ENCODE measurements at places on chromosomes 7 and 10.

DNA sequence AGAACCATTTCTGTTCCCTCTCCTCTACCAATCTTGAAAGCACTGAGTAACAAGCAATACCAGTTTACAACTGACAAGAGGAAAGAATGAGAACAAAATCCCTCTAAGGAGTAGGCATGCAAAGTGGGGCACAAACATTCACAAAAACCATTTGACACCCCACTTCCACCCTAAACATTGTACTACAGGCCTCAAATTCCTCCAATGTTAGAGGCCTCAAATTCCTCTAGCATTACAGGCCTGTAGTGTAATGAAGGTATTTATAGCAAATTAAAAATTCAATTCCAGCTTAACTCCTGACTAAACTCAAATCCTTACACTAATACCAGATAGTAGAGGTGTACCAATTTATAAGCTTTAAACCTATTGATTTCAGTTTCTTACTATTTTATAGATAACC is 85.4 kb downstream of the SIRT1 start:
- no peak for DNase-seq

GRCh38 chr10:21292763-21293517 is 232.5 kb downstream of the SKIDA1 start:
- DNase-seq, result peak; percentile 92

GRCh38 chr10:74792726-74793125 is 33.7 kb upstream of the KAT6B start:
- no peak for DNase-seq

DNA sequence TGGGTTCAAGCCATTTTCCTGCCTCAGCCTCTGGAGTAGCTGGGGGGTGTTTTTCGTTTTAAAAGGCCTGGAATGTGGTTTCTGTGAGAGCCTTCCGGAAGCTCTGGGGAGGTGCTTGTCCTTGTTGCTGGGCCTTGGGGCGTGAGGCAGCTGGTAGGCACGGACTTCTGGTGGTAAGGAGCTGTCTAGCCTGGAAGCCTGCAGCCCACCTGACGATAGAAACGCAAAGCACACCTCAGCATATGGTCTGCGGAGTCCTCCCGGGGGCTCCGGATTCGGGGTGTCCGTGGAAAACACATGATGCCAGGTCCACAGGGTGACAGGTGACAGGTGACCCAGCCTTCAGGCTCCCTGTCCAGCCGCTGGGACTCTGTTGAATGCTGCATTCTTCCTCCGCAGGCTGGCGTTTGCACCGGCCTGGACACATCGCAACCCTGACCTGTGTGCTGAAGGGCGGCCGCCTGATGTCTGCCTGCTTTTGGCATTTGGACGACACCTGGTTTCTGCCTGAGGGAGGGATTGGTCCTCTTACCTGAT is 37.3 kb downstream of the INPP5A start:
- peak; percentile 19 for DNase-seq

DNA sequence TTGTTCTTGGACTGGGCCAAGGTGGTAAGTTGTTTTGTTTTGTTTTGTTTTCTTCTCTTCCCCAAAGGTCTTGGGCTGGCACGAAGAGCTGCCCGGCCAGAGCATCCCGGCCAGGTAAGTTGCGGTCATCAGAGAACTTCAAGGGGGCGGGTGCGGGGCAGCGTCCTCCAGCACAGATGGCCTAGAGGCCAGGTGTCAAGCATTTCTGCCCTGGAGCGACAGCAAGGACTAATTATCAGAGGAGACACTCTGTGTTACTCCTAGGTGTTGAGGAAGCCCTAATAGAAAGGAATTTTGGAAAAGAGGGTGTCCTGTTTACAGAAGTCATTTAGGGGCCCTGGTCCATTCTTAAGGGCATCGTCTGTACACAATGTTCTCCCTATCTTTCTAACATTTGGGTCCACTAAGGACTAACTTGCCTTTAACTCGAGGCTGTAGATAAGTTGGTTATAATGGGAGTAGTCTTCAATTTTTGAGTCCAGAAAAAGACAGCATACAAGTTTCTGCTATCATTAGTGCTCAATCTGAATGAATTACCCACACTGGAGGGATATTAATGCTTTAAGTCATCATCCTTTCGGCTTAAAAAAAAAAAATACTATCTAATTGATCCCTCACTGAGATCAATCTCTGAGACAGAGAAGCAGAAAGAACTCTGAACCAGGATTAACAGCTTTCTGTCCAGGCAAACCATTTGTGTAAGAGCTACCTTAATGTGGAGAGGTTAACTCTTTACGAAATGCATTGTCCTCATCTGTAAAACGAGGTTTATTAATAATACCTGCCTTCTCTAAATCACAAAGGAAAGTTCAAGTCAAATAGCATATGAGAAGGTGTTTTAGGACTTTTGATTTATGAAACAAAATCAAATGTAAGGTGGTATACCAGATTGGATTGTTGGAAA is 1.5 kb downstream of the ITGB8 start:
- DNase-seq, result no peak

DNA sequence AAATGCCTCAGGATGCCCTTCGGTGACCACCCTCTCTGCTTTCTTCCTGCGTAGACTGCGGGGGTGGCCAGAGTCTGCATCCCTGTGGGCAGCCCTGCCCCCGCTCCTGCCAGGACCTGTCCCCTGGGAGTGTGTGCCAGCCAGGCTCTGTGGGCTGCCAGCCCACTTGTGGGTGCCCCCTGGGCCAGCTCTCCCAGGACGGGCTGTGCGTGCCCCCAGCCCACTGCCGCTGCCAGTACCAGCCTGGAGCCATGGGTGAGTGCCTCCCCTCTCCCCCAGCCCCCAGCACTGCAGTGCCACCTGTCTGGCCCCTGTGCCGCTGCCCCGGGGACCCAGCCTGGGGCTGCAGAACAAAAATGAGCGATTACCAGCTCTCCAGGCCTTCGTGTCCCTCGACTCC is 23.1 kb upstream of the ZNF862 start:
- no peak for DNase-seq

DNA sequence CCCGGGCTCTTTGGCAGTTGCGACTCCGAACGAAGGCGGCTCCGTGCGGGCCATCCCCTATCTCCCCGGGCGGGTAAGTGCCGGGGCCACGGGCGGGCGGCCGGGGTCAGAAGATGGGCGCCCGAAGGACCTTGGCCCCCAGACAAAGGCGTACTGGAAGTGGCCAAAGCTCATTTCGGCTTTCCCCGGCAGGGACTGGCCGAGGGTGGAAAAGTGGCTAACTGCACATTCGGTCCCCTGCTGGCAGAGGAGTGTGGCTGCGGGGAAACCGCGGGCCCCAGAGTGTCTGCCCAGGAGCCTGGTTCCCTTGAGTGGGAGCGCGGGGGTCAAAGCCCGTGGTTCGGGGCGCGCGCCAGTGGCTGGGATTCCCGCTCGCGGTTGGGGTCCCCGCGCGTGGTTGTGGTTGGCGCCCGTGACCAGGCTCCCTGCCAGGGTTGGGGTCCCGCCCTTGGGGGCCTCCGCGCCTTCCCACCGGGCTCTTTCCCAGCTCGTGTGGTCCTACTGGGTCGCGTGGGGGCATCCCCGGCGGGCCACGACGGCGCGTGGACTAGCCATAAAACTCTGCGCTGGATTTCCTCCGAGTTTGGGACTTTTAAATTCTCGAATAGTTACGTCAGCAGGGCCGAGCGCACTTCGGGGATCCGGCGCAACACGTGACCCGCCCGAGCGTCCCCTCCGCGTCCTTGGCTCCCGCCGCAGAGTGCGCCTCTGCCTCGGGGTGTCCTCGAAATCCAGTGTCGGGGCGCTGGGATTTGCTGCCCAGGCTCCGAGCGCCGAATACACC is 124.4 kb downstream of the TACC2 start:
- peak; percentile 60 for DNase-seq

DNA sequence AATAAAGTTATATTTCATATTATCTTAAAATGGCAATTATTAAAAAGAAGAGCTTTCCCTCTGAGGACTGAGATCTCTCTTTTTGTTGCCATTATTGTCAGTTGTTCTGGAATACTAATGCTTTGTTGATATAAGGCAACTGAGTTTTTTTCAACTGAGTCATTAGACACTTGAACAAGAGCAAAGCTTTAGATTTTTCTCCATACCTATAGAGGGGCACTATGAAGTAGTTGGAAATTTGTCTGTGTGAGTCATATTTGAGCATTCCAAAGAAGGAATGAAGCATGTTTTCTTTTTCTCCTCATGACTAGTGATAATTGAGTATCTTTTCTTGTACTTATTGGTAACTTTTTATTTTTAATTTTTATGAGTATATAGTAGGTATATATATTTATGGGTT is 24.5 kb downstream of the RPA3 start:
- DNase-seq, result peak; percentile 81

DNA sequence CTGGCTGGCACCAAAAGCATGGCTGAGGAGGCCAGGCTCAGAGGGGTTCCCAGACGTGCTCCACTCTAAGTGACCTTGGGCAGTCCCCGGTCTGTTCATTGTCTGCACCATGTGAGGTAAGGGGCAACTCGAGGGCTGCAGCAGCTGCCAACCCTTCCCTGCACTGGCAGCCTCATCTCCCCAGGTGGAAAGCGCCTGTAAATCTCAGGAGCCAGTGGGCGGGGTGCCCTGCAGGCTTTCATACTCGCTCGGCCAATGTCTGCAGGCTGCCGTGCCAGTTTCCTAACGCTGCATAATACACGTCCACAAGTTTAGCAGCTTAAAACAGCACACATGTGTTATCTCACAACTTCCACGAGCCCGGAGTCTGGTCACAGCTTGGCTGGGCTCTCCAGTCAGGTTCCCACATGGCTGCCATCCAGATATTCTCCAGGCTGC is 12.6 kb upstream of the GDF10 start:
- DNase-seq, result peak; percentile 27

- no peak for DNase-seq
Observed at GRCh38 chr10:74956555-74957111, 130.2 kb downstream of the KAT6B start.

- peak; percentile 54 for DNase-seq
Observed at GRCh38 chr10:60542657-60543056, 153.0 kb upstream of the ANK3 start.

DNA sequence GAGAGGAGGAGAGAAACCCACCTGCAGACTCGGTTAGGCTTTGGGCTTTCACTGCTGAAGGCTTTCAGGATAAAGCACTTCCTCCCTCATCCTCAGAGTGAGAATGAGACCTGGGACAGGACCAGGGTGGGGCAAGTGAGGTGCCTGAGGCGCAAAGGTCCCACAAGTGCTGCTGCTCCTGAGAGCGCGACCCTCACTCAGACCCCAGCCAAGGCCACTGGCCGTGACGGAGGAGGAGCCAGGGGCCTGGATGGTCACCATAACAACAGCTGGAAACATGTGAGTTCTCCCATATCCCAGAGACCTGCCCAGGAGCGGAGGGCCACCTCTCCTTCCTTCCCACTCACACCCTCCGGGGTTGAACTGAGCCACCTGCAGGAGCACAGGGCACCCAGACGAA is 46.9 kb upstream of the MKRN1 start:
- DNase-seq, result no peak

GRCh38 chr7:80612880-80613279 is 25.6 kb upstream of the CD36 start:
- DNase-seq, result no peak

DNA sequence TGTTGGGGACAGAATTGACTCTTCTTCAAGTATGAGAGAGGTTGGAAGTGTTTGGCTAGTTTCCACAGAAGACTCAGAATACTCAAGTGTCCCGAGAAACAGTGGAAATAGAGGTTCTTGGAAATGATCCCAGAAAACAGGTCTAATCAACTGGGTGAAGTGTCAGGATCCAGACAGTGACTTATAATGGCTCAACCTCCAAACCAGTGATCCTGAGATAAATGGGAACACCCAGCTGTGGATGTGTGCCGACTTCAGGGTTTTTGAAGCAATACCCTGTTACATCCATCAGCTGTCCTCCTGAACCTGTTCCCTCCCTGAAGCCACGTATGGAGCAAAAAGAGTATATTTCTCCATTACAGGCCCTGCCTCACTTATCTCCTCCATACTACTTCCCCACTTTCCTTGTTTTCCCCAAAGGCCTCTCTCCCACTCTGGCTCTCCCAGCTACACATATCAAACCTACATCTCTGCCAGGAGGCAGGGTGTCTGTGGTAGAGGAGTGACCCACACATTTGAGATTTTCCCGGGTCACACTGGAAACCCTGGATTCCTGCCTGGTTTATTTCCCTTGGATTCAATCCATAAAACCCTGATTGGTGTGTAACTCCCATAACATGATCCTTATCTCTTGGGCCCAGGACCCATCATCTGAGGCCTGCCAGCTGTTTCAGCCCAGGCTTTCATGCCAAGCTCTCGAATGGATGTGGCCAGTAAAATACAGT is 17.6 kb upstream of the ELOVL3 start:
- no peak for DNase-seq

DNA sequence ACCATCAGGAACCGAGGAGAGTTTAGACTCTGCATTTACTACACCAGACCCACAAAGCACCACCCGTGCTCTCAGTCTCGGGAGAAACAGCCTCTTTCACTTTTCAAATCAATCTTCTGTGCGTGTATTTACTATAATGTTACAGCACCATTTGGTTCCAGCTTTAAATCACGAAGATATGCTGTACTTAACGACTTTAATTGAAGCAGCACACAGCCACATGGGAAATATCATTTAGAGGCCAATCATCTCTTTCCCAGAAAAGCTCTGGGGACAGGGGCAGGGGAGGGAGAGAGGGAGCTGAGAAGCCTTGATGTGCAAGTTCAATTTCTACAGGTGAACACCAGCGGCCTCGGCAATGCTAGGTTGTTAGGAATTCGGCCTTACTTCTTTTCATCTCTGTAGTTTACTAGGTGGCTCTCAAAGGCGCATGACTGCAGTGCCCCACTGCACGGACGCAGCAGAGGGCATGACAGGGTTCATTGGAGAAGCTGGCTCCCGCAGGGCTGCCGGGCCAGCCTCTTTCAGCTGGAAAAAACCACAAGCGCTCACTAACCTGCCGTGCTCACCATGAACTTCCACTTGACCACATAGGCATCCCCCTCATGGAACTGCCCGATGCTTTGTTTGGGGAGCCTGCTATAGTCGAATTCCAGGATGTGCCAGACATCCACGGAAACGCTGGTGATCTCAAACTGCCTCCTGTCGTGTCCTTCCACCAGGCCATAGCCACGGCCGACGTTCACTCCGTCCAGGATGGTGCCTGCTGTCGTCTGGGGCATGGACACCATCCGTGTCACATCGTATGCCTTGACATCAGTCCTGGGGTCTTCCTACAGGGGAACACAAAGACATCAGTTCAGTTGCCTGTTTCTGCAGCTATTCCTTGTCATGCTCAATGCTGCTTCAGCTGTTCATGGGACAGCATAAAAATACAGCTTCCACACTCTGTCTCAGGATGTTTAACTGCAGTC is 154.5 kb downstream of the SVIL start:
- no peak for DNase-seq

DNA sequence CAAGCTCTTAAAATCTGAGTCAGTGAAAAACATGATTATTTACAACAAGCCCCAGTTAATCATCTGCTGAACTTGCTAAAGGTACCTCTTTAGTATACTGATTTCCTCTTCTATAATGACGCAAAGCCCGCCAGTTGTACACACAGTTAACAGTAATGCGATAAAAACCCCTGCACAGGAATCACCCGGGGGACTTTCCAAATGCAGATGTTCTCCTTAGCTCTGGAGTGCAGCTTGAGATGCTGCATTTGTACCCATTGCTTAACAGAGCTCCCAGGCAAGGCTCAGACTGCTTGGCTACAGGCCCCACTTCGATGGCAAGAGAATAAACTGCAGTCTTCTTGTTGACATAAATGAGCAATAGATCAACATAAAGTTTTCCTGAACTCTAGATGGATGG is 279.6 kb upstream of the HGF start:
- DNase-seq, result no peak

Measured in epithelial cell of esophagus (primary cell).